ENCODE measurements at places on chromosomes 3 and 15.

DNA sequence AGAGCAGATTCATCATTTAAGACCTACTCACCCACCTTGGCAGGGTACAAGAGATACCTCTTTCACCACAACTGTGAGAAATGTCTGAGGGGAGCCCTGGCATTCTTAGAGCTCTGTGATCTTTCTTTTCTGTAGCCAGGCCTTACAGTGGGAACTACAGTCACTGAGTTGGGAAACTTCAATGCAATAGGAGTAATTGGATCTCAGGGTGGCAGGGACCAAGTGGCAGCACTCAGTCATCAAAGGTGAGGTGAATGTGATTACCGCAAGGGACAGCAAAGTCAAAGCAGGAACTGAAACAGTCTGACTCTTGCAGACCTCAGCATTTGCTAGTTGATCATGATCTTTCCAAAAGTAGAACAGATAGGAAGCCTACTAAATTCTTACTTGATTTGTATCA is 7.2 kb upstream of the MCF2L2 start:
- no peak for DNase-seq

GRCh38 chr3:51796854-51797253 is 17.8 kb upstream of the IQCF6 start:
- DNase-seq: no peak

DNA sequence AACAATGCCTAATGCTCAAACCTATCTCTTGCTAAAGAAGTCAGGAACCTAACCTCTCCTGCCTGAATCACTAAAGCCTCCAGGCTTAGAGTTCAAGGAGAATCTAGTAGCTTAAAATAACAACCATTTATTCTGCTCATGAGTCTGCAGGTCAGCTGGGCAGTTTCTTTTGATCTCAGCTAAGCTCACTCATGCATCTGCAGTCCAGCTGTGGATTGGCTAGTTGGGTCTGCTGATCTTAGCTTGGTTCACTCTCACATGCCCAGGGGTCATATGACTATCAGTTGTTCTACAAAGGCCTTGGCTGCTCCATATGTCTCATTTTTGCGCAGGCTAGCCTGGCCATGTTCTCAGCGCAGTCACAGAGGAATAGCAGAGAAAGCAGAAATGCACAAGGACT is 109.2 kb upstream of the STT3B start:
- no peak for DNase-seq

GRCh38 chr3:178097576-178097975 is 438.7 kb upstream of the KCNMB2 start:
- DNase-seq: peak; percentile 82

DNA sequence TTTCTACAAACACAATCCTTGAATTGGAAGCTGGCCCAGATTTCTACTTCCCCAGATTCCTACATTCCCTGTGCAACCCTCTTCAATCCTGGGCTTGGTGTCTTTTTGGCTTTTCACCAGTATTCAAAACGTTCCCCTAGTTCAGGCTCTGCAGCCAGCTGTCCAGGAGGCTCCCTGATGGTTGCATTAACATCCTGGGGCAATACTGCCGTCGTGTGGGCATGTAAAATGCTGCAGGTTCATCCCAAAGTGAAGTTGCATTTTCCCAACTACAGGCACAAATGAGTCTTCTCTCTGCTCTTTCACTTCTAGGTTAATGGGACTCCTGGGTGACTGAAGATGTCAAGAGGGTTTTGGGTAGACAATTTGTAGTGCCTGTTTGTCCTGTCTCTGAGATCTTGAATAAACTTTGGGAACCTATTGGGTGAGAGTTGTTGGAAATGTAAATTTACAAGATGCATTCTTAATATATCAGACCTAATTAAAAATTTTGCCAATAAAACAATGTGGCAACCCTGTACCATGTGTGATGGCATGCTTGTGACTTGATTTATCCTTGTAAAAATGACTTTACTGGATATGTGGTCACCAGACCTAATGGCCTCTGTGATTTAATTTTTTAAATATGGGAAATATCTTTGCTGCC is 28.6 kb downstream of the SOX14 start:
- peak; percentile 14 for DNase-seq

- DNase-seq: no peak
Measured at GRCh38 chr15:73583544-73583943, 49.6 kb downstream of the NPTN start.

- no peak for DNase-seq
Measured at GRCh38 chr3:16462679-16463078, 50.8 kb downstream of the RFTN1 start.

GRCh38 chr15:69780374-69780773 is 317.3 kb downstream of the TLE3 start:
- peak; percentile 56 for DNase-seq

DNA sequence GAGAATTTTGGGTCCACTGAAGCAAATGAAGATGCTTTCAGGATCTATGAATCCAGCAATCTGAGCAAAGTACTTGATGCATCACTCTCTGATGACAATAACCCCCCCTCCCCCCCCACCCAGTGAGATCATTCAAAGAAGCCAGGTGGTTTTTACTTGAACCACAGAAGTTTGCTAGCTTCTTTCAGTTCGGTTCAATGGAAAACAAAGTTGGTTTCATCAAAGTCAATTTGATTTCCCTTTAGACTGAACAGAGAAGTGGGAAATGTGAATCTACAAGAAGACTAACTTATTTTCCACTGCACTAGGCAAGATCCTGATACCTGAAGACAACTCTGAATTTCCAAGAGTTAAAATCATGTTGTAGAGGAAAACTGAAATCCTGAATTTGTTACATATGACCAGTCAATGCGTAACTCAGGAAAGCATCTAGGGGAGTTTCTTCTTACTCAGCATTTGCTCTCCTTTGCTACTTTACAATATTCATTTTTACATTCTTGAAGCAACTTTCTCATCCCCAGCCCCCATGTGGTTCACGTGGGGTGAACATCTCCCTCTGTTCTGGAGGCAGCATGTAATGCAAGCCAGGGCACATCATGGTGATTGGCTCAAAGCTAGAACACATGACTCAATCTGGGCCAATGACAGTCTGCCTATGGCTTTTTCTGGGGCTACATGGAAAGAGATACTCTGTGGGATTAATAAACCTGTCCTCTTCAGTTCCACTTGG is 572.6 kb downstream of the FOXP1 start:
- DNase-seq: no peak

- DNase-seq: peak; percentile 84
Measured at GRCh38 chr3:120688121-120688520, 6.1 kb upstream of the HGD start.

- peak; percentile 85 for DNase-seq
Measured at GRCh38 chr3:48130321-48130904, 57.8 kb downstream of the CDC25A start.

DNA sequence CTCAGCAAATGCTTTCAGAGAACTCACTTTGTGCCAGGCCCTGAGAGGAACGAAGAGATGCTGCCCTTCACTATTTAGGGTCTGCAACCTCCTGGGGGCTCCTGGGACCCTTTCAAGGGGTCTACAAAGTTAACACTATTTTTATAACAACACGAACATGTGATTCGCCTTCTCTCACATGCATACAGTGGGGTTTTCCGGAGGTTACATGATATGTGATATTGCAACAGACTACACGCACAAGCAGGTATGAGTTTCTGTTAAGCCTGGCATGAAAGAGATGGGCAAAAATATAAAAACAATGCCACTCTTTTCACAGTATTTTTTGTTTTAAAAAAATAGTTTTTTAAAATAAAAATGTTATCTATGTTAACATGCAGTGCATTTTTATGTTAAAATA is 10.3 kb downstream of the STARD5 start:
- DNase-seq: no peak

GRCh38 chr3:170641510-170642236 is 55.8 kb upstream of the SLC7A14 start:
- DNase-seq: peak; percentile 18

GRCh38 chr3:32493437-32494414 is 8.9 kb downstream of the CMTM6 start:
- DNase-seq: peak; percentile 8

DNA sequence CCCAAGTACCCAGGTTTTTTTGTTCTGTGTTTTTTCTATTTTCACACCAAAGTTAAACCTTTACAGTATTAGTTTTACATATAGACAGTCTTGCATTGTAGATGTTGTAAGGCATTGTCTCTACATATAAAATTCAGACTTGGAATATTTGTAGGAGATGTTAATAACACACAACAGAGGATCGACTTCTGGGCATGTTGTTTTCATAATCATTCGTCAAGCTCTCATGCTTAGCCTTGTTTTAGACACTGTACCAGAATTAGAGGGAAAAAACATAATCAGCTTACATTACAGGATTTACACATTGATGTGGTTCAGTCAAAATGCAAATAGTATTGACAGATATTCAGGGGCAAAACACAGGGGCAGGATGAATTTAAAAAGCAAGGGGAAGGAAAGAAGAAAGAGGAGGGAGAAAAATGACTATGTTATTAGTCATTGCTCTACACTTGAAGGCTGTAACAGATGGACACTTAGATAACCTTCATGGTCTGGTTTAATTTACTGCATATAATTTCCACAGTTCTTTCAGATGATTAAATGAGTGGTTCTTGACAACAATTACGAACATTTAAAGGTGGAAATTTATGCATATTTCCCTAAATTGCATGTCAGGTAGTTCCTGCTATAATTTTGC is 7.5 kb downstream of the CMSS1 start:
- DNase-seq: peak; percentile 51

DNA sequence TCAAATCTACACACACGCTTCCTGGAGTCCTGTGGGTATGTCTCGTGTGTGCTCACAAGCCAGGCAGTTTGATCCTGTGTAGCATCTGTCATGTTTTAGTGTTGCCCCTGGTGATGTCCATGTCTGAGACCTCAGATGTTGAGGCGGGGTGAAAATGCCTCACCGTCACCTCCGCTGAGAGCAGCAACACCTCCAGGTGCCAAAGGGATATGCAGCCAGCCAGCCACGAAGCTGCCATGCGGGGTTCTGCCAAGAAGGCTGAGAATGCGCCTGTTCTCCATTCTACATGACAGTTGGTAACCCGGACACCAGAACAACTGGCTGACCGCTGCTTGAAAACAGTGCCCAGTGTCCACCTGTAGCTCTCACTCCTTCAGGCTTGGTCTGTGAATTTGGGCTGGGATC is 253.8 kb downstream of the TLE3 start:
- DNase-seq: no peak

DNA sequence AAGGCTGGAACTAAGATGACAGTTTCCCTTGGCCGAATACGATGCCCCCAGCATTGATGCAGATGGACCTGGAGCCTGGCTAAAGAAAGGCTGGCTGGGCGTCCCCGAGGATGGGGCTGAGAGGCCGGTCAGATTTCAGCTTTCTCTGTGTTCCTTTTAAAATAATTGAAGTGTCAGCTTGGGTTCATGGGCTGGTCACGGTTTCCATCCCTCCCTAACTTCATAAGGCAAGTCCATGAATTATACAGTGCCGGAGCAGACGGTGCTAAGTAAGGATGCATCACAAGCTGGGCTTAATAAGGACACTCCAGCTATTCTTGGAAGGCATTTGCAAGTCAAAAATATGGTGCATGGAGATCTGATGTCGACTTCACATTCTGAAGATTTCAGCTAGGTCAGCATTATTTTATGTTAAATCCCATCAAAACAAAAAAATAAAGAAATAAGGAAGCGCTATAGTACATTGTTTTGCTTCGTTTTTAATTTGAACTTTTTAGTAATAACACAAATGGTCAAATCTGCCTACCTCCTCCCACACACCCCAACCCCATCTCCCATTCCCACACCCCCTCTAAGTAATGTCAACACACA is 220.8 kb downstream of the RPLP1 start:
- no peak for DNase-seq

GRCh38 chr15:69940441-69941300 is 157.0 kb downstream of the TLE3 start:
- no peak for DNase-seq

- DNase-seq: peak; percentile 59
Measured at GRCh38 chr15:35437157-35437556, 108.8 kb downstream of the DPH6 start.

DNA sequence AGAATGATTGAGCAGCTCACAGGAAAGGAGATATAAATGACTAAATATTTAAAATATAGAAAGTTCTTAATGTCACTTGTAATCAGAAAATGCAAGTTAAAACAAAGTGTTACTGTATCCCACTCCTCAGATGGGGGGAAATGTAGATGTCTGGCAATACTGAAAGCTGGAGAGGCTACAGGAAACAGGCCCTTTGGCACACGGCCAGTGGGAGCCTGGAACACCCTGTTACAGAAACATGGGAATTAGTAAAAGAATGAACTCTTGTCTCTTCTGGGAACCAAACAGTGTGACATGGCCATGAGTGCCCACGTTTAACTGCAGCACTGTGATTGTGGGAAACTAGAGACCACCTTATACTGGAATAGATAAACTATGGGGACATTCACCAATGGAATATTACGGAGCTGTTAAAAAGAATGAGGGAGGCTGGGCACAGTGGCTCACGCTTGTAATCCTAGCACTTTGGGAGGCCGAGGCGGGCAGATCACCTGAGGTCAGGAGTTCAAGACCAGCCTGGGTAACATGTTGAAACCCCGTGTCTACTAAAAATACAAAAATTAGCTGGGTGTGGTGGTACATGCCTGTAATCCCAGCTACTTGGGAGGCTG is 50.2 kb downstream of the CDCP1 start:
- no peak for DNase-seq

GRCh38 chr3:52234516-52235447 is 4.2 kb downstream of the TWF2 start:
- no peak for DNase-seq

DNA sequence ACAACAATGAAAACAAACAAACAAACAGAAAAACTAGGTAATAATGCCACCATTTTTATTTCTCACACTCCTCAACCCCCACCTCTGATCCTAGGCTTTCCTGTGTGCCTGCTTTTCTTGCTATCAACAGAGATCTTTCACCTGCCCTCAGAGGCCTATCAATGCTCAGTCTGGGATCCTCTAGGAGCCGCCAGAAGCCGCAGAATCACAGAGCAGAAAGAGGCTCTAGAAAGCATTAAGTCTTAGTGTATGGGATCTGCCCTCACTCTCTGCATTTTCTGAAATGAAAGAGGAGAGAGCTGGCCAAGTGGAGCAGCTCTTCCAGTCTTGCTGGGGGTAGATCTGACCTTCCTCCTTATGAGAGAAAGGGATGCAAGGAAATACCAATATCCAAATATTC is 306.8 kb downstream of the TUSC7 start:
- peak; percentile 10 for DNase-seq

- DNase-seq: no peak
Measured at GRCh38 chr3:195899701-195900435, 8.5 kb downstream of the TNK2 start.

DNA sequence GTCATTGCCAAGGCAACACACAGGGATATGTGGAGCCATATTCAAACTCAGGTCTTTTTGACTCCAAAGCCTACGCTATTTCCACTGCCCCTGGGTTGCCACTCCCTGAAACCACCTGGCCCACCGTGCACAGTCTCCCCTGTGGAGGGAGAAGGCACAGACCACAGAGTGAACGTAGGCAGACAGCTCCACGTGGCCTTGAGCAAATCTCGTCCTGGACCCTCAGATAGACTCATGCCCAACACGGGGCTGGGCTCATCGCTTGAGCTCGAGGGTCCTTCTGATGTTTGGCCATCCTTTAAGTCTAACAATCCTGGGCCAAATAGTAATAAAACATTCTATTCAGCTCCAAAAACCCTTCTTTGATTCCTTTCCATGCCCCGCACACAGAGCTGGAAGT is 72.0 kb downstream of the CPN2 start:
- no peak for DNase-seq

- DNase-seq: no peak
Measured at GRCh38 chr3:97350971-97351370, 413.6 kb upstream of the ARL6 start.

- DNase-seq: peak; percentile 99
Measured at GRCh38 chr3:39166134-39166710, 12.8 kb upstream of the CSRNP1 start.
